Cortex of kidney (tissue), 1 donor: ENCODE measurements at places on chromosomes 1 and 21.

- no peak for DNase-seq
These were observed 38.4 kb upstream of the FOXO6 start for GRCh38 chr1:41322835-41323234.

DNA sequence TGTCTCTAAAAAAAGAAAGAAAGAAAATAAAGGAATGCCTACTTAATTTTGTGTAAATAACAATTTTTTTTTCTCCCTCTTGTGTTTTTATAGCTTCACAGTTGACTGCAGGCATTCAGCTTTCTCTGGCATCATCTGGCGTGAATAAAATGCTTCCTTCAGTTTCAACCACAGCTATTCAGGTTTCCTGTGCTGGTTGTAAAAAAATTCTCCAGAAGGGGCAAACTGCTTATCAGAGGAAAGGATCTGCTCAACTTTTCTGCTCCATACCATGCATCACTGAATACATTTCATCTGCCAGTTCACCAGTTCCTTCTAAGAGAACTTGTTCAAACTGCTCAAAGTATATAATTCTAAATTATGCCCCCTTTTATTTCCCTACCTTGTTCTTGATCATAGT is 18.0 kb downstream of the ZMYM1 start:
- no peak for DNase-seq

DNA sequence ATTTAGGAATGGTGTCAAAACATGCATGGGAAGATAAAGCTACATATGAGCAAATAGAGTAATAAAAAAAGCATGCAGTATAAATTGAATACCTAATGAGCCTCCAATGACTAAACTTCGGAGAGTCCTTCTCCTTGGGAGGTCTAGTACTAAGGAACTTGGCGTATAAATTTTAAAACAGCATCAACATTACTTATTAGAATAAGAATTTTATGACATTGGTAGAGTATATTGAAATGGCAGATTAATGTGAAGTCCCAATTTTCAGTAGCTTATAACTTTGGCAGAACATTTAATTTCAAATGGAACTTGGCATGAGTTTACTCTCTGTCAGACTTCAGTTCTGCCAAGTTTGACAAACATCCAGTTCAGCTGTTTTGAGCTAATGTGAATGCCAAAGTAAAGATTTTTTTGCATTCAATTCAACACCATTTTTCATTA is 104.7 kb upstream of the RGS18 start:
- no peak for DNase-seq

DNA sequence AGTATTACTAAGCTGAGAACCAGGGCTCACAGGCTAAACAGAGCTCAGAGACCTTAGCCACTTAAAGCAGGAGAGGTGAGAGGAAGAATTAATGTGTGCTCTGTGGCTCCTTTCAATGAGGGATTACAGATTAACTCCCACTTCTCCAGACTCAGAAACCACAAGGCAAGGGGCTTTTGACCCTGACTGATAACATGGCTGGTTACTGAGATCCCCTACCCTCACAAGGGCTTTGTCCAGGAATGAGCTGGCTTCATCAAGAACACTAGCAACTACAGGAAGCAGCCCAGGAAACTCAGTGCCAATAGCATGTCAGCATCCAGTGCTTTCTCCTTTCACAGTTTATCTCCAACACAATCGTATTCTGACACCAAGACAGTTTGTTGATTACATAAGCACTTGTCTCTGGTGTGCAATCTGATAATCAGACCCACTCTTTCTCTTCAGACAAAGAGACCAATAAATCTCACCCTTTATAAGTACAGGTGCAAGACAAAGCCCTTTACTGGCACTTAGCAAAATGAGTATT is 38.8 kb downstream of the ERI3 start:
- DNase-seq = no peak

GRCh38 chr21:44065428-44065827 is 41.8 kb upstream of the PWP2 start:
- no peak for DNase-seq

- DNase-seq = no peak
These were observed 127.8 kb downstream of the RERE start for GRCh38 chr1:8689431-8690252.

- no peak for DNase-seq
These were observed 24.8 kb upstream of the CITED4 start for GRCh38 chr1:40887012-40887378.

GRCh38 chr1:67956116-67956515 is 94.3 kb downstream of the DIRAS3 start:
- DNase-seq = no peak

DNA sequence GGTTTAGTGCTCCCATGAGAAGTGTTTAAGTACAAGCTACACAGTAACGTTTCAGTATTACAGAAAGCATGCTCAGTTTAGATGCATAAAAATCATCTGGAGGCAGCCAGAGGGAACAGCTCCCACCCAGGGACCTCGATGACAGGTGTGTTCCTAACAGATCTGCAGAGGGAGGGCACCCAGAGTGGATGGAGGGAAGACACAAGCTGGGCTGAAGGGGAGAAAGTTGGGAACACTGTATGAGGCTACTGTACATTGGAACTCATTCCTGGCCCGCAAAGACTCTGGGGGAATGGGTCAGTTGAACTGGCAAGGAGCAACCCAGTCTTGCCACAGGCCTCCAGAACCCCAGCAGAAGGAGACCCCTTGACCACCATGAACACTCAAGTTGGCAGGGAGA is 52.4 kb downstream of the ZP4 start:
- DNase-seq = no peak

- DNase-seq = no peak
These were observed 34.7 kb downstream of the SLC1A7 start for GRCh38 chr1:53107570-53108322.

- no peak for DNase-seq
These were observed 124.9 kb upstream of the SMYD2 start for GRCh38 chr1:214155987-214156625.

DNA sequence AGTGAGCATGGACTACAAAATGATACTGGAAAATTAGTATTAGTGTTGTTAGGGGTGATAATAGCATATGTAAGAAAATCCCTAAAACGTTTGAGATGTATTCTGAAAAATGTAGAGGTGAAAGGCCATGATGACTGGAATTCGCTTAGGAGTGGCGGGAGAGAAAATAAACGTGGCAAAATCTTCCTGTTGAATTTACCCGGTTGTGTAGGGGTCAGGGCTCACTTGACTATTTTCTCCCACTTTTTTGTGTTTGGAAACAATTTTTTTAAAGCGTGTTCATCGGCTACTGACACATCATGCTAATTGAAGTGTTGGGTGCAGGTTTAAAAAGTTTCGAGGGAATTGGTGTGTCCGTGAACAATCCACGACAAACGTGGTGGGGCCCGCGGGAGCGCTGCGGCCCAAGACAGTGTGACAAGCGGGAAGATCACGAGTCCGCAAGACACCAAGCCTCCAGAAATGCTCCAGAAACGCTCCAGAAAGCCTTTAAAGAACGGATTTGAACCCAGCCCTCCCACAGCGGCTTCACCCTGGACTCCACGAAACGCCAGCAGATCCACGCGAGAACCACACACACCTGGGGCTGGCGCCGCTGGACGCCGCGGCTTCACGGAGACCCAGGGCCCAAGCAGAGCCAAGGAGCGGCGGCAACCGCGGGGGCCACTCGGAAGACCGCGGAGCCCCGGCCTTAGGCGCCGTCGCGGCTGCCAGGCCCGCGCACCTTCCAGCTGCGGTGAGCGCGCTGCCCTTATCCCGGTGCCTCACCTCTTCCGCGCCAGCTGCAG is 573 bp downstream of the PSMG1 start:
- no peak for DNase-seq

GRCh38 chr1:3828391-3828790 is 28.6 kb downstream of the CEP104 start:
- DNase-seq = no peak

DNA sequence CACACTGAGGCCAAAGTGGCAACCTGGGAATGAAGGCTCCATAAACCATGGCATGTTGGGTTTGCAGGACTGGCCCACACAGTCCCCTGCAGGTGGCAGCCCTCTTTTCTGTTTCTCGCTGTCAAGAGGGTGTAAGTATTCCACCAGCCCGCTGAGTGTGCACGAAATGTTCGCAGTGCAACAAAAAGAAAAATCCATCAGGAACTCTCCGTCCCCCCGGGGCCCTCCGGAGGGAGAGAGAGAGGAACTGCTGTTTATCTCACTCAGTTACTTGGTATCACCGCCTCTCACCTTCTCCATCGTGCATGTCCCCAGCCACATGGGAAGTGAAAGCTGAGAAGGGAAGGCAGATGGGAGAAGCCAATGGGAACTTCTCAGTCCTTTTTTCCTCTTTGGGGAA is 38.3 kb downstream of the NCF2 start:
- DNase-seq = no peak

- DNase-seq = no peak
These were observed 337.0 kb upstream of the PTBP2 start for GRCh38 chr1:96384611-96385010.

- no peak for DNase-seq
These were observed 33.5 kb upstream of the LAPTM5 start for GRCh38 chr1:30790850-30791778.
